ENCODE measurements at places on chromosomes 12 and 14.

- DNase-seq: no peak
Observed at GRCh38 chr14:33915682-33916081, 35.2 kb downstream of the EGLN3 start.

- DNase-seq: no peak
Observed at GRCh38 chr12:89228491-89228890, 123.8 kb downstream of the DUSP6 start.

GRCh38 chr12:5043589-5044419, at the start of gene KCNA5:
TSS of gene KCNA5 (plus strand) at chr12:5043879. CDS start at chr12:5044148, 269 bp downstream.
- DNase-seq: no peak

- no peak for DNase-seq
Observed at GRCh38 chr12:32497864-32498263, 98.5 kb downstream of the FGD4 start.

DNA sequence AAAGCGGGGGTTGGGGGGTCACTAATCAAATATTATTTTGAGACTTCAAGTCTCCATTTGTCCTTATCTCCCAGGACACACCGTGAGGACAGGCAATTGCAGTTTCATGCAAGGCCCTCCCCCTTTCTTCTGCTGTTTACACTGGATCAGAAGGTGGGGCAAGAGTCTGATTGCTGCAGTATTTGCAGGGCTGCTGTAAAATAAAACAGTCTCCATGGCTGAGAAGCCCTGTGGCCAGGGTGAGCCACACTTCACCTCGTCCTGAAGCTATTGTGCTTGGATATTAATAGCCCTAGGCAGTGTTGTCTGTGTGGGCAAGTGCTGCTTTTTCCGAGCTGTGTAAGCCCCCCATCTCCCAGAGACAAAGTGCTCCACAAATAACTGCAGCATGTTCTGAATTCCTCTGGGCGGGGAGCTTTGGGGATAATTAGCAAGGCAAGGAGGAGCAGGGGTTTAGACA, 187.4 kb upstream of the NTF3 start:
- DNase-seq: no peak

DNA sequence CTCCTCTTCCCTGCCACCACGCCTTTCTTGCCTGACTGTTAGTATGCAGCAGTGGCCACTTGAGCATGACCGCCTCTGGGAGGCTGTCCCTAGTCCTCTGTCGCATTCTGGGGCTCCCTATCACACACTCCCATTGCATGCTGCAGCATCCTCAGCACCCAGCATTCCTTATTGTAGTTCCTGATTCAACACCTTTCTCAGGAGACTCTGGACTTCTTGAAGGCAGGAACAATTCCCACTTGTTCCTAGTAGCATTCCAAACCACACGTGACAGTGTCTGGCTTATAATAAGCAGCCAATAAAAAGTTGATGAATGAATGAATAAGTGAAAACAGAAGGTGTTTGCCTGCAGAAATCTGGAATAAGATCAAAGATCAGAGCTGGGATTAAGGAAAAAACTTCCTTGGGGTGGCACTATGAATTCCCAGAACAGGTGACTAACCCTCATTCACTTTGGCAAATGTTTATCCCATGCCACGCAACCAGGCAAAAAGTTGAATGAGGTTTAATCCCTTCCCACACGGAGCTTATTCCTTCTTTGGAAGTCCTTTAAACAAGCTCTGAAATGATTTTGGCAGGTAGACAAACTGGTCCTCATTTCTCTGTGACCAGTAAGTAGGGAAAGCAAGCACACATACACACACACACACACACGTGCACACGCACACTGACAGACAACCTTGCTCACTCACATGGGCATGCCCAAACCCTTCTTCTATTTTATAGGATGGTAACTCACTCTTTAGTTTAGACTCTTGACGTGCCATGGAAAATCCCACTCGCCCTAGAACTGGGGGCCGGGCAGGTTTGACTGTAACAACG, 26.5 kb downstream of the NTF3 start:
- DNase-seq: no peak

DNA sequence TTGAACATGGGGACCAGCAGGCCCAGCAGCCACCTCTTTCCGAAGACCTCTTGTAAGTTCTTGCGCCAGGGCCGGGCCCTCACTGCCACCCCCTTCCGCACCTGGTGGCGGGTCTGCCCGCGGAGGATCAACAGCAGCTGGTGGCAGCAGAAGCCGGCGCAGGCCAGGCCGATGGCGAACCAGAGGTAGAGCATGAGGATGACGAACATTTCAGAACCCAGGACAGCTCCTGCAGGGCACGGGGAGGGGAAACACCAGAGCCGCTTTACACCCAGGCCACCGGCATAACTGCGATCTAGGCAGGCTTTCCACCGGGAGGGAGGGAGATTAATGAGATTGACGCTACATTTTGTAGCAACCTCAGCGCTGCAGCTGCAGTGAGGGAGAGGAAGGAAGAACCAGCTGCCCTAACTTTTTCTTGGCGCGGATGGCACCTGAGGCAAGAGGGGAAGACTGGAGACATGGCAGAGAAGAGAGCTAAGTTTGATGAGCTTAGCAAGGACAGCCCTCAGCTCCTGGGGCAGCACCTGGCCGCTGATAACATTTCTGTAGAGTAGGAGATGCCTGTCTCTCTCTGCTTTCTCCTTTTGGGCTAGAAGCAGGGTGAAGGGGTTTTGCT, 7.8 kb downstream of the ZDHHC22 start:
- DNase-seq: no peak

DNA sequence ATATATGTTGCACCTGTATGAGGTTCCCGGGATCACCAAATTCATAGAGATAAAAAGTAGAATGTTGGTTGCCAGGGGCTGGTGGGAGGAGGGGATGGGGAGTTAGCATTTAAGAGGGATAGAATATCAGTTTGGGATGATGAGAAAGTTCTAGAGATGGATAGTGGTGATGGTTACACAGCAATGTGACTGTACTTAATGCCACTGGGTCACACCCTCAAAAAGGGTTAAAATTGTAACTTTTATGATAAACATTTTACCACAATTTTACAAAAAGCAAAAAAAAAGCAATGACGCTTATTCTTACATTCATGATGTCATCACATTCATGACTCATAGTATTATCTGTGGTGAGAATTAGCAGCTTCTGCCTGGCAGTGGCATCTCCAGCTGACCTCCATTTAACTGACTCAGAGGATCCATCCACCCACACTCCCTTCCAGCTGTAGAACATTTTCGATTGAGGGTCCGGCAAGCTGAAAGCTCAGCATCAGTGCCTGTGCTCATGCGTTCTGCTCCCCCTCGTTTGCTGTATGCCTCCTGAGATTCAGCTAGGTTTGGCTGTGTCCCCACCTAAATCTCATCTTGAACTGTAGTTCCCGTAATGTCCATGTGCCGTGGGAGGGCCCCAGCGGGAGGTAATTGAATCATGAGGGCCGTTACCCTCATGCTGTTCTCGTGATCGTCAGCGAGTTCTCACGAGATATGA, 64.8 kb upstream of the TMEM260 start:
- DNase-seq: no peak

DNA sequence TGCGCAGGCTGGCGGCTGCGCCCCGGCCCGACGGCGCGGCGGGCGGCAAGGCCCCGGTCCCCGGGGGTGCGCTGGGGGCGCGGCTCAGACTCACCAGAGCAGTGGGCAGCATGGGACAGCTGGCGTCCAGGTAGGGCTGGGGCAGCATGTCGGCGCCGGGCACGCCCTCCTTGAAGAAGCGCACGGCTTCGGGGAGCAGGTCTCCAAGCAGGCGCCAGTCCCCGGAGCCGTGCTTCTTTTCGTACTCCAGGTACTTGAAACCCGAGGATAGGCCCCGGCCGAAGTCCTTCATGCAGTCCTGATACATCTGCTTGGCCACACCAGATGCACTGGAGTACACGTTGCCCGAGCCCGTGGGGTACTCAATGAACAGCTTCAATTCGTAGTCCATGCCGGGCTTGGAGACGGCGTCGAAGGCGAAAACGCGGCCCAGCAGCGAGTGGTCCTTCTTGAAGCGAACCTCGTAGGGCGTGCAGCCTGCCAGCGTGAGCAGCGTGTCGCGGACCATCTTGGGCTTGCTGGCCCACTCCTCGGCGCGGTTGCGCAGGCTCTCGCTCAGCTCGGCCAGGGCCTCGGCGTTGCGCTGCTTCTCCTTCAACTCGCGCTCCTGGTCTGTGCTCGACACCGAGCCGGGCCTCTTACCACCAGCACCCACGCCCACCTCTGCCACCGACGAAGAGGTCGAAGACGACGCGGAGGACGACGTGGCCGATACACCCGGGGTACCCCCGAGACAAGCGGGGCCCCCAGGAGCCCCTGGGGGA, 2.2 kb downstream of the IRF2BPL start:
- no peak for DNase-seq

GRCh38 chr12:89155826-89156225, 196.5 kb downstream of the DUSP6 start:
- DNase-seq: no peak

All from stimulated activated CD8-positive, alpha-beta memory T cell treated with anti-CD3 and anti-CD28 coated beads, Interleukin-12 subunit alpha, Interleukin-12 subunit beta, amount 100 ng/mL, for 4 hours (primary cell).